Activated naive CD4-positive, alpha-beta T cell treated with anti-CD3 and anti-CD28 coated beads, Interleukin-2, amount 50 U/mL, for 16 hours (primary cell): ENCODE measurements at places on chromosomes 5 and 9.

DNA sequence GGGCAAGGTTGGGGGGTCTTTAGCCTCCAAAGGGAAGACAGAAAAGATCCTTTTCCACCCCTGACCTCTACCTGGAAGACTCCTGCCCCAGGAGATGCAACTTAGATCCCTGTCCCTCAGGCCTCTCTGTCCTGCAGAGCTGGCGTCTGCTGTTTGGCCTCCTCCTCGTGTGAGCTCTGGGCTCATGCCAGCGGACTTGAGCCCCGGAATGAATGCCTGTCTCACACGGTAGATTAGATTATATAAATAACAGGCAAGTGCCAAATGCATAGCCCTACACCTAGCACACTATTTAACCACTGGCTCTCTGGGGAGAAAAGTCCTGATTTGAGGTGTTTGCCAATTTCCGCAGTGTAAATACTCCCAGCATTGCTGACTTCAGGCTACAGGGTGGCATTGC, 1.4 kb upstream of the WNK2 start:
- no peak for DNase-seq

- no peak for DNase-seq
Observed at GRCh38 chr9:21141427-21141882, at the start of gene IFNW1. Gene IFNW1 (minus strand): TSS chr9:21141832. CDS start chr9:21141570, 262 bp downstream.

DNA sequence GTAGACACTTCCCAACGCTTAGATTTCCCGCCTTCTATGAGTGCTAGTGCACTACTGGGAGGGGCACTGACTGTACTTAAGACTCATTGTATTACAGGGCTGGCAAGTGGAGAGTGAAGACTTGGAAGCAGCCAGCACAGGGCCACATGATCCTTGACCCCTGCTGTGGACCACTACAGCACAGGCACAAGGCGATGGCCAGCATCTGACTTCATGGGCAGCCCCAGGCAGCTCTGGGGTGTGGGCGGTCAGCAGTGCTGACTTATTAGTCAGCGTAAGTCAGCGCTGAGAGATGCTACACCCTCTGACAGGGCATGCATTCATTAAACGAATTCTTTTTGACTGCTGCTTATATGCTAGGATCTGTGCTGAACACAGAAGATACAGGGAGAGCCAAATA, 9.3 kb downstream of the SLC46A2 start:
- DNase-seq = no peak

DNA sequence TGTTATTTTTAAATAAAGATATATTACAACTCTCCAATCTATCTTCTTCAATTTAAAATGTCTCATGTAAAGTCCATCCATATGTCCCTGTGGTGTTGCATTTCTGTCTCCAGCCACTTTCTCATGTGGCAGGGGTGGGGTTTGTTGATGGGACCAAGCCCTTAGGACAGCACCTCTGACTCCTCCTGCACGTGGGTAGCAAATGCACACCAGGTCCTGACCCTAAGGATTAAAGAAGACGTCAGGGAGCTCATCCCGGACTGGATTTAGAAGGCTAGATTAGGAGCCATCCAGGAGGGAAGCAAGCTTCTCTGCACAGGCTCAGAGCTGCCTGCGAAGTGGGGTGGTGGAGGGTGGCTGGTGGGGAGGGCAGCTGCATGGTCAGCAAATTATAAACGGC, 38.9 kb upstream of the FAM120AOS start:
- no peak for DNase-seq

DNA sequence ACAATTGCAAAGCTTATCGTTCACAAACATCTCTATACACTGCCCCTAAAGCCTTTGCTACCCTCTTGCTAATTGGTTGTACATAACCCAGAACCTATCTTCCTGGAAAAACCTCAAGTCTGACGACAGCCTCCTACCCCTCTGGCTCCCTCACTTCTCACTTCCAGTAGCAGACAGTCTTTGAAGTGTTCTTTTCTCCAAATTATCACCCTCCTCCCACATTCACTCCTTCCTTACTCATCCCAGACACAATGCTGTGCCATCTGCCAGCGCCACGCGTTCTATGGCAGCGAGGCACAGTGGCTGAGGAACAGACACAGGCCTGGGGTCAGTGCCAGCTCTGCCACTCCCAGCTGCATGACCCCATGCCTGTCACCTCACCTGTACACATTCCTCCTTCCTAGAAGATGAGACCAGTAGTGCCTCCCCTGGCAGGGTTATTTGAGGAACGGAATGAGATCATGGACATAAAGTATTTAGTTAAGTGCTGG, 27.7 kb downstream of the CLTA start:
- DNase-seq = no peak

GRCh38 chr9:18327121-18327520, 146.8 kb upstream of the ADAMTSL1 start:
- no peak for DNase-seq

DNA sequence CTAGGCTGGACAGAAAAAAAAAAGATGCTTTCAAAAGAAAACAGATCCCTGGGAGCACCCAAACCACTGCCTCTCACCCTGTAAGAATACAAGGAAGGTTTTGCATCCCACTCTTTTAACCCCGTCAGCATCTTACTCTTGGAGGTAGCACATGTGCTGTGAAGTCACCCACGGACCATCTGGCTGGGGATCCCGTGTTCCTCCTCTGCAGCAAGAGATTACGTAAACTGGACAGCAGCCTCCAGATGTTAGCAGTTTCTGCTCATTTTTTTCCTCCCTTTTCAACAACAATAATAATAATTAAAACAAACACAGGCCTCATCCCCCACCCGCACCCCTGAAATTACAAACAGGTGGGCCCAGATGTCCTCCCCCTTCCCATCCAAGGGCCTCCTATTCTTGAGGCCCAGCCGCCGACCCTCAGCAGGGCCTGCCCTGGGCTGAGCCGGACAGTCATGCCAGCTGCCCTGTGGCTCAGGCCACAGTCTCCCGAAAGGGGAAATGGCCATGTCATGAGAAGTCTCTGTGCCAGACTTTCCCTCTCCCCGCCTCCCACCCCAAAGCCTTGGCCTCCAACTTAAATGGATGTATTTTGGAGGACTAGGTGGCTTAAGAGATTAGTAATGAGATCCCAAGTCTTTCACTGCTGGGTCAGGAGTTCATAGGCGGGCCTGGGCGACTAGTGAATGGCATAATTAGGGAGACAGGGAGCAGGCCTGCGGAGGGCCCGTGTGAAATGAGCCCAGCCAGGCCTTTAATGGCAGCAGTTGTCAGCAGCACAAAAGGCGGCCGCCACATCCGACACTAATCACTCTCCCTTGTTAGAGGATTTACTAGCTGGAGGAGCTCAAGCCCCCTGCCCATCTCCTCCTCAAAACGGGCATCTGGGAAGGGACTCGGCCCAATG, 165.1 kb downstream of the PAPPA start:
- DNase-seq = no peak

DNA sequence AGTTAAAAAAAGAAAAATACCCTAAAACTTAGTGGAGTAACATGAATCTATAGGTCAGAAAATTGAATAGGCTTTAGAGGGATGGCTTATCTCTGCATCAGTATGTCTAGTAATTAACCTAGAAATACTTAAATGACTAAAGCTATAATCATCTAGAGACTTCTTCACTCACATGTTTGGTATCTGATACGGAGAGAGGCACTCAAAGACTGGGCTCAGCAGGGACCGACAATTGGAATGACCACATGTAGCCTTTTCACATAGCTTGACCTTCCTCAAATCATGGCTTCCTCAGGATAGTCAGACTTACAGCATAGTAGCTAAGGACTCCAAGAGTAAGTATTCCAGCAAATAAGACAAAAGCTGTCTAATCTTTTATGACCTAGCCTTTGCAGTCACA, 105.3 kb upstream of the RORB start:
- no peak for DNase-seq

DNA sequence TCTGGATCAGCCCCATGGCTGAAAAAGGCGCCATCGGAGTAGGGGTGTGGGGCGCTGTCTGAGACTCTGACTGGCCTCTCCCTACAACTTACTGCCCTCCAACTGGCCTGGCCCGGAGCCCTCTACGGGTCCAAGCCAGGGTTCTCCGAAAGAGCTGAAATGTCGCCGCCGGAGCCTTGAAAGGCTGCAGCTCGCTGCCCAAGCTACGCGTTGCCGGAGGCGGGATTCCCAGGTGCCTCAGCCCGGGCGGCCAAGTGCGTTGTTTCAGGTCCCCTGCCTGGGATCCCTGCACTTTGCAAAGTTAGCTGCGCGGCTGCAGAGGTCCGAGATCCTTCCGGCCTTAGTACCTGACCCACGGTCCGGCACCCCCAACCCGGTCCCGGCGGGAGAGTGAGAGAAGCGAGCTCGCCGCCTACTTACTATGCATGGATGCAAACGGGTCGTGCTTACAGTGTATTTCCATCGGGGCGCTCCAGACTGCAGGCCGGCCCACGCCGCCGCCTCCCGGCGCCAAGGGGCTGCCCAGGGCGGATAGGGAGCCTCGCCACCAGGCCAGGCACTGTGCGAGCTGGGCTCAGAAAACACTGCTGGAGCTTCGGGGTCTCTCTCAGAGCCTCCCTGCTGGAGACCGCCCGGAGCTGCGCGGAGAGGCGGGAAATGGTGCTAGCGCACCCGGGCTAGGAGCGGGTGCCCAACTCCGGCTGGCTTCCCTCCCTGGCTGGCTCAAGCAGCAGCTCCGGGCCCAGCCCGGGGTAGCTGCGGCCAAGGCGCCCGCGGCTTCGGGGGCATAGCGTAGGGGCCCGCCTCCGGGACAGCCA, 7.7 kb downstream of the PAX5 start:
- no peak for DNase-seq

GRCh38 chr9:27489087-27489876, 34.8 kb upstream of the IFNK start:
- no peak for DNase-seq

DNA sequence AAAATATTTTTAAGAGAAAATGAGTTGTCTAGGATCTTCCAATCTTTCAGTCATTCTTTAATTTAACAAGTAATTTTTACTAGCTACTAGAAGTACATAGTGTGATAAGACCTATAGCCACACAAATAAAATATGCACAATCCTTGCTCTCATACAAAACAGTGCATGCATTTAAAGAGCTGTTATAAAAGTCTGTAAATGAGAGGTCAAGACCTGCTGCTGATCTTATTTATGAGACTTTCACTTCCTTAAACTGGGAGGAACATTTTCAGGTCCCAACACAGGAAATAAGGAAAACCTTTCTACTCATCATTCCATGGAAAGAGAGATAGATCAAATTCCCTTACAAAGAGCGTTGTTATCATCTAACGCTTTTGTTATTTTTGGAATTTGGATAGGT, 54.2 kb upstream of the PAM start:
- DNase-seq = no peak

GRCh38 chr5:172172912-172173563, 15.0 kb downstream of the STK10 start:
- DNase-seq = no peak
